Stimulated activated CD4-positive, alpha-beta T cell treated with anti-CD3 and anti-CD28 coated beads, TNF-alpha, amount 100 ng/mL, for 24 hours (primary cell): ENCODE measurements at places on chromosomes 16 and 17.

GRCh38 chr16:50309527-50310307 lies 43.4 kb downstream of the ADCY7 start:
- DNase-seq, result no peak

GRCh38 chr17:64315032-64315490 lies 52.0 kb upstream of the TEX2 start:
- DNase-seq, result no peak

- no peak for DNase-seq
These were observed 2.1 kb downstream of the CASKIN1 start for GRCh38 chr16:2194166-2194834.

DNA sequence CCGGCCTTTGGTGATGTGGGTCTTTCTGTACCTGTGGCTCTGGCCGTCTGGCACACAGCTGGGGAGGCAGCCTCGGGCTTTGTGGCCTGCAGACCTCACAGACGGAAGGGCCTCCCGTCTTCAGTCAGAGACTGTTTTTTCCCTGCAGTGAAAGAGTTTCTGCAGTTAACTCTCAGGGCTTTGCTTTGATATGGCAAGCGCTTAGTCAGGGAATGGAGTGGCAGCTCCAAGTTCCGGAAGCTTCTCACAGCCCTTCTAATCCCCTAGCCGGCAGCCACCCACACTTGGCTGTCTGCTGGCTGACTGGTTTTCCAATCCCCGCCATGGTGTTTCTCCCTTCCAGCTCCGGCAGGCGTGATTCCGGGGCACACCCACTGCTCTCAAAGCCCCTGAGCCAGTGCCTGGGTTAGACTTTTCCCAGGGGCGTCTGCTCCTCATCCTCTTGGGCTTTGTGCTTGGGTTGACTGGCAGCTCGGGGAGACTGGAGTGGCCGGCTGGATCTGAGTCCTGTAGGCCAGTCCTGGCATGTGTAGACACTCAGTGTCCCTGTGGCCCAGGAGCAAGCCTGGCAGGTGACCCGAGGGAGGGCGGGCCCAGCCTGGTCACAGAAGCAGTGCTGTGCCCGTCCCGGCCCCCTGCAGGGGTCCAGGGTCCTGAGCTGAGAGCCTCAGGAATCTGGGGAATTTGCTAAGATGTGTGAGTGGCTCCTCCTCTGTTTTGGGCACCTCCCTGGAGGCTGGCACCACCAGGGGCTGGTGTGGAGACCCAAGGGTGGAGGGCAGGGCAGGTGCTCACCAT lies 29.9 kb downstream of the BAIAP2 start:
- DNase-seq, result no peak

GRCh38 chr16:23523321-23523720 lies 13.0 kb upstream of the GGA2 start:
- no peak for DNase-seq
